ENCODE measurements at places on chromosomes 11 and 22. TPM values are rescaled to one million over a fixed set of nuclear protein-coding genes. Genes with fewer than 3 reads are reported as not detected.
A peak's percentile ranks its signal among the peaks of the same experiment; 100 is the strongest.

DNA sequence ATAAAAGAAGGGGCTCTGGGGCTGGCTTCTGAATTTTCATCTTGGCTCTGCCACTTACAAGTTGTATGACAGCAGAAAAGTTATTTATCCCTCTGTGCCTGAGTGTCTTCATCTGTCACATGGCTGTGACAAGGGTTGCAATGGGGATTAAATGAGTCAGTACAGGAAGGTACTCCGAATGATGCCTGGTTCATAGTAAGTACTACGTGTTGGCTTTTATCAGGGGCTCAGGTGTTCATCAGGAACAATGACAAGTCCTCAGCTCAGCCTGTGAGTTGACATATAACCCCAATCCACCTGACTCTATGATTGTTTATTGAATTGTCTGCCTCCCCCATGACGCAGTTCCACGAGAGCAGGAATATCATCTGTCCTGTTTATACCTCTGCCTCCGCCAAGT is 45.7 kb downstream of the PAMR1 start:
- H3K36me3 ChIP-seq = no peaks in the 10 kb centered on the region
- H3K27ac ChIP-seq = no peak overlapping the region
- no peaks in the 10 kb centered on the region for H3K27me3 ChIP-seq
- H3K4me3 ChIP-seq = no peak overlapping the region
- no peaks in the 10 kb centered on the region for H3K4me1 ChIP-seq
- no peak for DNase-seq

SLC22A25 gene
- total RNA-seq = not detected

- no peaks in the 10 kb centered on the region for H3K36me3 ChIP-seq
- H3K27me3 ChIP-seq = no peaks in the 10 kb centered on the region
- H3K27ac ChIP-seq = no peak overlapping the region
- H3K4me3 ChIP-seq = no peak overlapping the region
- H3K4me1 ChIP-seq = no peaks in the 10 kb centered on the region
Observed at GRCh38 chr11:134944131-134944530, 532.1 kb upstream of the B3GAT1 start.

THY1 gene
- total RNA-seq = 70.1 TPM

GRCh38 chr11:83033371-83033770 is 38.3 kb downstream of the RAB30 start:
- H3K27ac ChIP-seq = peak overlapping the region; percentile 84
- H3K27me3 ChIP-seq = no peaks in the 10 kb centered on the region
- H3K36me3 ChIP-seq = no peaks in the 10 kb centered on the region
- peaks cover 73% of the 10 kb centered on the region for H3K4me1 ChIP-seq

GRCh38 chr11:104073950-104074705 is 37.7 kb downstream of the DDI1 start:
- no peaks in the 10 kb centered on the region for H3K27me3 ChIP-seq
- no peaks in the 10 kb centered on the region for H3K36me3 ChIP-seq
- H3K27ac ChIP-seq = no peak overlapping the region
- H3K4me3 ChIP-seq = no peak overlapping the region

DNA sequence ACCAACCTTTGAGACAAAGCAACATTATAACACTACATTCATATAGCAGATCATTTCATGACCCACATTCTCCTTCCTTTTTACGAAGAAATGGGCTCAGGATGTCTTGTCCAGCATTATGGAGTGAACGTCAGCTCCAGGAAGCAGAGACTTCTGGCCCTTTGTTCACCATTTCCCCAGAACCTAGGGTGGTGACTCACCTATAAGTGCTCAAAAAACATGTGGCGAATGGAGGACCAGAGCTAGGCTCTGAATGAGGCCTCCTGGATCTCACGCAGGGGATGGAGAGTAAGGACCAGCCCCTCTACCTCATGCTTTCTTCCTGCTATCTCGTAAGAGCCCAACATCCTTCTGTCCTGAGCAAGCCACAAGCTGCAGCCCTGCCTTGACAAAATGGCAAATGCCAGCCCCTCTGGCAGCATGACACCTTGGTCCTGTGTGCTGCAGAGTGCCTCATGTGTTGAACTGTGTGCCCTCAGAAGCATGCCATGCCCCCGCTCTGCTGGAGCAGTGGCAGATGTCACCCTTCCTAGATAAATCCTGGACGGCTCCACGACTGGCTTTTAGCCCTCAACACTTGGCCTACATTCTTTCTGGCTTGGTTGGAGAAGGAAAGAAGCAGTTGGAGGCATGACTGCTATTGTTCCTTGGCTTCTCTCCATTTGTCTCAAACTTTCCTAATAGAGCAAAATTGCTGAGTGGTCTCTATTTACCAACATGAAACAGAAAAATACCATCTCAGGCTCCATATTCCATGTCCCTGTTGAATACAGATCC is 6.5 kb upstream of the ST3GAL4 start:
- no peak overlapping the region for H3K4me3 ChIP-seq
- no peaks in the 10 kb centered on the region for H3K27me3 ChIP-seq
- no peak for DNase-seq
- peaks cover 65% of the 10 kb centered on the region for H3K4me1 ChIP-seq
- H3K27ac ChIP-seq = peak overlapping the region; percentile 71

COMT gene
- total RNA-seq = 209 TPM

EEF1G gene
- 1,308 TPM for total RNA-seq

DNA sequence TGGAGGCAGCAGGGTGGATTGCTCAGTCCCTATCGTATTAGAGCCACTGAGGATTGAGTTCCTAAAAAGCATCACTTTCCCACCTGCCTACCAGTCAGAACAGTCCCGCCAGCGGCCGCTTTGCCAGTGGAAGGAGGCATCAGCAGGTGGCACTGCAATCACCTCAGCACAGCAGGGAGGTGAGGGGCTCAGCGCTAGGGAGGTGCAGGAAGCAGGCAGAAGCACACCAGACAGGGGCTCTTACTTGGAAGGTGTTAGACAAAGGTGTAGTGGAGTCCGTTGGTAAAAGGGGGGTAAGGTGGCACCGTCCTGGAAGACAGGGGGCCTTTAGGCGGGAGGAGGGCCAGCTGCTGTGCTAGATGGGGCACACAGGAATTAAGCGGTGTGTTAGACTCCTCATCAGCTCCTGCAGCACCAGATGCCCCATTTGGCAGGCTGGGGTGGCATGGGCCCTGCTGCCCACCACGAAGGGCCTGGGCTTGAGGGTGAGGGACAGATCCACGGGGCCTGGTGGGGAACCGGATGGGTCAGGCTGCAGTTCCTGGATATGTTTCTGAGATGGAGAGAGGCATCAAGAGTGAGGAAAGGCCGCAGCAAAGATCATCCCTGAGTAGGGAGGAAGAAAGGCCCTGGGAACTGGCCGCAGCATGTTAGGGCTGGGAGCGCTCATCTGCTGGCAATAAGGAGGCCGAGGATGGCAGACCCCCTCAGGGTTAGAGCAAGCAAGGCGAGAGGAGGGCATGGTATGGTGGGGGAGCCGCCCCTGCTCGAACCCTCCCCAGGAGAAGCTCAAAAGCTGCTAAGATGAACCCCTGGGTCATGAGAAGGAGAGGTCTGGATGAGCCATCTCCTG is 42.5 kb downstream of the C11orf58 start:
- H3K27me3 ChIP-seq = no peaks in the 10 kb centered on the region
- no peak overlapping the region for H3K27ac ChIP-seq
- no peaks in the 10 kb centered on the region for H3K36me3 ChIP-seq
- H3K4me1 ChIP-seq = peaks cover 8% of the 10 kb centered on the region

- H3K36me3 ChIP-seq = no peaks in the 10 kb centered on the region
- peak; percentile 68 for DNase-seq
- no peaks in the 10 kb centered on the region for H3K27me3 ChIP-seq
- no peak overlapping the region for H3K4me3 ChIP-seq
- H3K4me1 ChIP-seq = no peaks in the 10 kb centered on the region
- H3K27ac ChIP-seq = no peak overlapping the region
Observed at GRCh38 chr22:48758881-48759875, 1068.5 kb downstream of the BRD1 start.

DNA sequence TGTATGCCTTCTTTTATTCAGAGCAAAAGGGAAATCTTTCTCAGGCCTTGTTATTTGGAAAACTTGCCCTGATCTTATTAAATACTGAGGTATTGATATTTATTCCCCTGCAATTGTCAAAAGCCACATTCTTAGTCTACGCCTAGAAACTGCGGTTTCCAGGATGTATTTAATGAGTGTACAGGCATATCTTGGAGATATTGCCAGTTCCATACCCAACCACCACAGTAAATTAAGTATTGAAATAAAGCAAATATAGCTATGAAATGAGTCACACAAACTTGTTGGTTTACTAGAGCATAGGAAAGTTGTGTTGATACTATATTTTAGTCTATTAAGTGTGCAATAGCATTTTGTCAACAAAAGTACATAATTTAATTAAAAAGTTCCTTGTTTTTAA is 152.7 kb upstream of the CCDC179 start:
- H3K4me3 ChIP-seq = no peak overlapping the region
- H3K4me1 ChIP-seq = no peaks in the 10 kb centered on the region
- no peak overlapping the region for H3K27ac ChIP-seq
- H3K27me3 ChIP-seq = no peaks in the 10 kb centered on the region

- no peak for DNase-seq
- no peaks in the 10 kb centered on the region for H3K27me3 ChIP-seq
- H3K36me3 ChIP-seq = peaks cover 34% of the 10 kb centered on the region
- no peaks in the 10 kb centered on the region for H3K4me1 ChIP-seq
- no peak overlapping the region for H3K4me3 ChIP-seq
- no peak overlapping the region for H3K27ac ChIP-seq
Observed at GRCh38 chr11:44133335-44133946, 38.0 kb downstream of the EXT2 start.

GRCh38 chr11:32893343-32894148 is 935 bp downstream of the QSER1 start:
- H3K27me3 ChIP-seq = no peaks in the 10 kb centered on the region
- no peaks in the 10 kb centered on the region for H3K36me3 ChIP-seq
- H3K27ac ChIP-seq = peak overlapping the region; percentile 85
- H3K4me1 ChIP-seq = peaks cover 25% of the 10 kb centered on the region

IL18 gene
- 7.9 TPM for total RNA-seq

DNA sequence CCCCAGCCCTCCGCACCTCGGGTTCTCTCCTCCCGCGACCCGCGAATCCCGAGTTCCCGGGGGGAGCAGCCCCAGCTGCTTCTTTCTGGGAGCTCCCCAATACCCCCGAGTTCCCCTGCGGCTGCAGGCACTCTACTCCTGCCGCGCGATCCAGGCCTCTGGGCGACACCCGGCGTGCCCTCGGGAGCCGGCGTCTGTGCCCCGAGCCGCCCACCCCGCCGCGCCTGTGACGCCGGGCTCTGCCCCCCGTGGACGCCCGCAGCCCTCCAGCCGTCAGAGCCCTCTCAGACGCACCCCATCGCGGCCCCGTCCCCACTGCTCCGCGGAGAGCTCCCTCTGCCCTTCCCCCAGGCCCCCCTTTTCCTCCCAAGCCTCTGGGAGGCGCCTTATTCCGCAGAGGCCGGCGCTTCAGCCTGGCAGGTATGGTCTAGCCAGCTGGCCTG is 422 bp downstream of the GLB1L2 start:
- H3K4me3 ChIP-seq = peak overlapping the region; percentile 64
- DNase-seq = no peak
- peaks cover 10% of the 10 kb centered on the region for H3K27me3 ChIP-seq

DNA sequence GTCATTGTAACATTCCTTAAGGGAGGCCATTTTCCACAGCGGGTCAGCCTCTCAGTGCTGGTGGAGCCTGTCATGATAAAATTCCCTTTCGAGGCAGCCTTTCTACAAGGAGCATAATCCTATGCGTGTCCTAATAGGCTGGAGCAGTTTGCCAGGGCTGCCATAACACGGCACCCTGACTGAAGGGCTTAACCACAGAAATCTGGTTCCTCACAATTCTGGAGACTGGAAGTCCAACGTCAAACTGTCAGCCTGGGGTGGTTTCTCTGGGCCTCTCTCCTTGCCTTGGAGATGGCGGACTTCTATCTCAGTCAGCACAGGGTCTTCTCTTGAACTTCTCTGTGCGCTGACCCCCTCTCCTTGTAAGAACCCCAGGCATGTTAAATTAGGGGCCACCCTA is 1.4 kb upstream of the RGL4 start:
- no peak for DNase-seq
- no peak overlapping the region for H3K4me3 ChIP-seq
- H3K4me1 ChIP-seq = peaks cover 22% of the 10 kb centered on the region
- H3K27me3 ChIP-seq = no peaks in the 10 kb centered on the region

Measured in esophagus muscularis mucosa (tissue), 4 donors.